Stimulated activated CD8-positive, alpha-beta memory T cell treated with anti-CD3 and anti-CD28 coated beads, Interleukin-4, amount 100 ng/mL, for 1 hour (primary cell): ENCODE measurements at places on chromosomes 2 and 18.

- DNase-seq, result no peak
These were observed 97.8 kb downstream of the B3GNT2 start for GRCh38 chr2:62293490-62294271.

GRCh38 chr2:201404699-201405280 lies 46.5 kb downstream of the TRAK2 start:
- DNase-seq, result no peak

GRCh38 chr2:151289972-151290866 lies 751 bp upstream of the NMI start:
- no peak for DNase-seq

- DNase-seq, result no peak
These were observed 46.3 kb downstream of the ZNF519 start for GRCh38 chr18:14085770-14086457.

DNA sequence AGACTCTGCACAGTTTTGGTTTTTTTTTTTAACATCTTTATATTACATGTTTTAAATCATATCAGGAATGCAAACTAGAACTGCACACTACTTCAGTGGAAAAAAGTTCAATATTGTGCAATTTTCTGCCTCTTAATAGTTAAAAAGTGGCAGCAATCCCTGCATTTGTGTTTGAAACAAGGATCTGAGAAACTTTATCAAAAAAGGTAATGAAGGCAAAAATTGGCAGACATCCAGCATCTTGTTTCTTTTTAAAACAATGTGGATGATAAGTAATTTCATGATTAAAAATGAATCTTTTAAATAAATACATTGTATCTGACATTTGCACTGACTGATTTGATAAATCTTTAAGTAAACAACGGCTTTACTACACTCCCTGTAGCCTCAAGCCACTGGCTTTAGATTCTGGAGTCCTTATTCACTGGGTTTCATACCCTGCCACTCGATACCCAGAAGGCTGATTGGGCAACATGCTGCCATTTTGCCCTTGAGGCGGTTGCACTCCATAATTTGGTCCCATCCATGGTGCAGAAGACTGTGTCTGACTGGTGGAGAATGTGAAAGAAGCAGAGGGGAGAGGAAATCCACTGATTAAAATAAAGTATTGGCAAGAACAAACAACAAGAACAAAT lies 21.6 kb upstream of the C2orf42 start:
- DNase-seq, result no peak

DNA sequence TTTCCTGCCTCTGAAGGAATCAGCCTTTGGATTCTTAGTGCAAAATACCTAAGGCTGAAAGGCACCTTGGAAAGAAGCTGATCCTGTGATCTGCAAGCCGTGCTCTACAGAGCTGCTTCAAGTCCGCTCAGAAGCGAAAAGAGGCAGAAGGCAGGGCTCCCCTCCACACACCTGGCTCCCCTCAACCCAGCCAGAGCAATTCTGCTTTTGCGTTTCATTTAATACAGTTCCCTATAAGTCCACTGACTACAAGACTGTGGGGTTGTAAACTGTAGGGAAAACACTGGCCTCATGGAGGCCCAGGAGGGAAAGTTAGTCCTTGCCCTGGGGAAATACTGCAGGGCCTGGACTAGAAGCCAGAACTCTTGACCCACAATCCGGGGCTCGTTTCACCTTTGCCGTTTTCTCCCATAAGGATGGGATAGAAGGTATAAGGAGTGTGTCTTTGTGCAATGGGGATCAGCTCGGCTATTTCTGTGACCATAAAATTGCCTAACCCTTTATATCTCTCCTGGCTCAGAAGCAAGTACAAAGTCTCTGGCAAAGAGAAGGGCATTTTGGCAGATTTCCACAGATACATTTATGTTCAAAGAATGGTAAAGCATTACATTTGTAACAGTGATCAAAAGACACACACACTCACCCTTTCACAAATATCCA lies 95.8 kb upstream of the TEX51 start:
- DNase-seq, result no peak

- no peak for DNase-seq
These were observed 50.3 kb upstream of the FOSL2 start for GRCh38 chr2:28342081-28342967.

DNA sequence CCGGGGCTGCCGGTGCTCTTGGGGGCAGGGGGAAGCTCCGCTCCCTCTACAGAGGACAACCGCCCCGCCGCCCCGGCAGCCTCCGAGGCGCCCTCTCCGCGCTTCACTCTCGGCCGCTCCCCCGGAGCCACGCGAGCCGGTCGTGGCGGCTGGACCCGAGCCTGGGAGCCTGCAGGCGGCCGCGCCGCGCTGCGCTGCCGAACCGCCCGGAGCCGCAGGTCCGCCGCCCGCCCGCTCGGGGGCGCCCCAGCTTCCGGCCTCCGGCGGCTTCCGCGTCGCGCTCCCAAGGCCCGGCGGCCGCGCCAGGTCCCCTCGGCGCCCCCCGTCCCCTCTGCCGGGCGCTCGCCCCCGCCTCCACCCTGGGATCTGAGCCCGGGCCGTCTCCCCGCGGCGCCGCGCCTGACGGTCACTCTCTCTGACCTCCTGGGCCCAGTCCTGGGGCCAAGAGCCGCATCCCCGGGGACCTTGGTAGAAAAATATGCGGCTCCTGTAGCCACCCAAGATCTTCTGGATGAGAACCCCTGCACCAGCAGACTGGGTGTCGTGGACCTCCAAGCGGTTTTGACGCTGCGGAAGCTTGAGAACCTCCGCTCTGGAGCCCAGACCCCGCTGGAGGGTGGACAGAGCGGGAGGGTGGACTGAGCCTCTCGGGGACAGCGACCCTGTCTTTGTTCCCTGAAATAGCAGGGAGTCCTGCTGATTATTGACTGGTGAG lies 44.3 kb downstream of the SERTAD2 start:
- DNase-seq, result peak; percentile 32

DNA sequence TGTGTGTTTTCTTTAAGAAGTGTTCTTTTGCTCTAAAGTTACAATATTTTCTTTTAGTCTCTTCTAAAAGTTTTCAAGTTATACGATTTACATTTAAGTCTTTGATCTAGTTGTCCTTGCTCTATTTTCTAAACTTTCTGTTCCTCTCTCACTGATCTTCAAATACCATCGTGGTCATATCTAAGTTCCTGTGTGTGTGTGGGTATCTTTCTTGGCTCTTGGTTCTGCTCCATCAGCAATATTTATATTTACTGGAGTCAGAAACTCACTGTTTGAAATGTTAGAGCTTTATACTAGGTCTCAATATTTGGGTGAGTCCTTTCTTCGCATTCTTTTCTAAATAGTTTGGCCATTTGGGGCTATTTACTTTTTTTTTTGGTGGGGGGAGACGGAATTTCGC lies 77.3 kb downstream of the COPS8 start:
- no peak for DNase-seq

GRCh38 chr2:6813573-6813972 lies 52.1 kb downstream of the CMPK2 start:
- no peak for DNase-seq

DNA sequence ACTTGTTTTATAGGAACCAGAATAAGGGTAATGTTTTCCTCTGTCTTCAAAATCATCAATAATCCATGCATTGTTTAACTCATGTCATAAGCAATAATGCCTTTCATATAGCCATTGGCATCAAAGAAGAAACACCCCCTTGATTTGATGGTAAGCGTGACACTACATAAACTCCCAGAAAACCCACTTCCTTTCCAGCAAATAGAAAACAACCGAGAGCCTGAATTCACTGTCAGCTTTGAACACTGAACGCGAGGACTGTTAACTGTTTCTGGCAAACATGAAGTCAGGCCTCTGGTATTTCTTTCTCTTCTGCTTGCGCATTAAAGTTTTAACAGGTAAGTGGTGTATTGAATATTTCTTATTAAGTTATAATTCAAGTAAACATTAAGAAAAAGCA lies at the start of gene ICOS:
Gene ICOS (plus strand): TSS at position 229 of the 400 bp plus-strand sequence. CDS start 52 bp downstream, at position 281.
- no peak for DNase-seq

DNA sequence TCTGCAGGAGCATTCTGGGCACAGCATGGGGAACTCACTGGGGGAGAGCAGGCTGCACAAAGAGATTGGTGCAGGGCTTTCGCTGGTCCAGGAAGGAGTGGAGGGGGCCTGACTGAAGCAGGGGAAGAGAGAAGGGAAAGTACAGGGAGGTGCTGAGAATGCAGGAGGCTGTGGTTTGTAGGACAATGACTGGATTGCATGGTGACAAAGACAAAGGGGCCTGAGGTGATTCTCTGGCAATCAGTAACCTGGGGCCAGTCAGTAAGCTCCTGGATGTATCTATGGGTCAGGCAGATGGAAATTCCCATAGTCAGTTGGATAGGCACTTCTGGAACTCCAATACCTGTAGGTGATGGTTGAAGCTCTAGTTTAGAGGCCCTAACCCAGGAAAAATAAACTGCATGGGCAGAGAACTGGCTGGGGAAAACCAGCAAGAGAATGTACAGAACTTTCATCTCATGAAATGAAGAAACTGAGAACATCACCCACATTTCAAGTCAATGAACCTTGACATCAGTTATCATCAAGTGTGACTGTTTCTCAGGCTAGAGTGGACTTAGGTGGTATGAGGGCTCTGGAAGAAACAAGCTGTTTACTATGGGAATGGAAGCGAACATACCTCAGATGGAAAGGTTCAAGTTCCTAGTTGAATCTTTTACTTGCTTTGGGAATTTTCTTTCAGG lies 193.2 kb downstream of the TPGS2 start:
- no peak for DNase-seq

DNA sequence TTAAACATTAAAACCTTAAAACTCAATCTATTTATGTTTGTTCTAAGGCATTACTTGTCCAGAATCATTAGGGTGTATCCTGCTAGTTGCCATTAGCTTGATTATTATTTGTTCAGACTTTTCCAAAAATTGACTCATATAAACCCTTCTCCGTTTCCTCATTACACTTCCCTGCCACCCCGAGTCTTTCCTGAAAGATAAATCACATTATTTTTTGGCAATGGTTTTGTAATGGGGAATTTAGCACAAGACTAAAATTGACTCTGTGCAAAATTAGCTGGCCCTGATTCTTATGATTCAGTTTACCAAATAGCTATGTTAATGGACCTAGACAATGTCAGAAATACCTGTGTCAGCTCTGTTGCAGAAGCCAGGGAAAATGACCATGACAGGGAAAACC lies 112.2 kb upstream of the NT5C1B start:
- no peak for DNase-seq

- DNase-seq, result no peak
These were observed 14.3 kb downstream of the EDAR start for GRCh38 chr2:108974674-108975073.

DNA sequence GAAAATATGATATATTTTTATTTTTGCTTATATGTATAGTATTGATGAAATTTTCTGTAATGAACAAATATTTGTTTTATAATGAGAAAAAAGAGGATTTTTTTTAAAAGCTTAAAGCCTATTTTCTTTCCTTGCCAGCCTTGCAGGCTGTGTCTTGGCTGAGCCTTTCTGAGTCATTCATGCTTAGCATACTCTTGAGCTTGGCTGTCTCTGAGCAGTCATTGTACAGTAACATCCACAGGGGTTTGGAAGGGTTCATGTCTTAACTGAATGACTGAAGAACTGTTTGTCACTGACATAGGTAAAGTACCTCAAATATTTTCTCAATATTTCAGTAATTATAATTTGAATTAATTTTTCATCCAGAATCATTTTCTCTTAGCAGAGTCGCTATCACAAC lies 49.3 kb downstream of the GPR39 start:
- DNase-seq, result no peak

- DNase-seq, result no peak
These were observed 648.2 kb upstream of the ID2 start for GRCh38 chr2:8033546-8034096.

GRCh38 chr2:199405241-199405640 lies 52.5 kb downstream of the SATB2 start:
- no peak for DNase-seq
